ENCODE measurements at places on chromosomes 1 and 21.

DNA sequence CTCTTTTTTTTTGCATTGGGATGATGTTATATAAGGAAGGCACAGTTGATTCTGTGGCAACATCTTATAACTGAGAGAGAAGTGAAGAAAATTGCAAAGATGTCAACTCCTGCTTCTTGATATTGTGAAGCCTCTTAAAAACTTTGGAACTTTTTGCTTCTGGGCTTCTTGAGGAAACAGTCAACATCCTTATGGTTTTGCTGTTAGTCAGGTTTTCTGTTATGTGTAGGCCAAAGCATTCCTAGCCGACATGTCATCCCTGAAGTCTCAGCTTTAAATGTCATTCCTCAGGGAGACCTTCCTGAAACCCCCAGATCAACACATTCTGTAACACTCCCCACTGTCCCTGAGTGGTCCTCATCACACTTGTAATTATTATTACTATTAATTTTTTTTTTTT is 12.6 kb downstream of the FALEC start:
- DNase-seq: peak; percentile 27

DNA sequence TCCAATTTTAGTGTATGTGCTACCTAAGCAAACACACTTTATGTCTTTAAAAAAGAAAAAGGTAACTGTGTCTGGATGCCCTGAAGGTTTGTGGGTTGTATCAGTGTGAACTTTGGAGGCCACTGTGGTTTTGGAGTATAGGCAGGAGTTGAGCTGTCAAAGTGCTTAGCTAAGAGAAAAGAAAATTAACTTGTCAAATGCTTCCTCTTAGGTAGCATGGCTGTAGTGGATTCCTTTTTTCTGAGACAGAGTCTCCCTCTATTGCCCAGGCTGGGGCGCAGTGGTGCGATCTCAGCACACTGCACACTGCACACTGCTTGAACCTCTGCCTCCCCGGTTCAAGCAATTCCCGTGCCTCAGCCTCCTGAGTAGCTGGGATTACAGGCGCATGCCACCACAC is 11.2 kb upstream of the SLC41A1 start:
- DNase-seq: no peak

GRCh38 chr1:99682291-99682751 is 36.4 kb downstream of the PALMD start:
- DNase-seq: peak; percentile 87

DNA sequence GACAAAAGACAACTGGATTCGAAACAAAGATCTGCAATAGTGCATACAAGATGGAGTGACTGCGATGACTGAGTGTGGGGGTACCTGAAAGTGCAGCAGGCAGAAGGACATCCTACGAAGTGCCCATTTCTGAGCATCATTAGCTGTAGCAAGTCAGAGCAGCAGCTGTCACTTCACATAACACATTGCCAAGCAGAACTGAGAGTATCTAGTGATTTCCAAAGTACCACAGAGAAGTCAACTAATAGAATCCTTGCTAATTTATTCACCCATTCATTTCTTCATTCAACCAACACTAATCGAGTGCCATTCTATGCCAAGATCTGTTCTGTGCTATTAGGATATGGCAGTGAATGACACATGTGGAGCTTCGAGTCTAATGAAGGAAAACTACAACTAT is 31.6 kb upstream of the CAMSAP2 start:
- no peak for DNase-seq

DNA sequence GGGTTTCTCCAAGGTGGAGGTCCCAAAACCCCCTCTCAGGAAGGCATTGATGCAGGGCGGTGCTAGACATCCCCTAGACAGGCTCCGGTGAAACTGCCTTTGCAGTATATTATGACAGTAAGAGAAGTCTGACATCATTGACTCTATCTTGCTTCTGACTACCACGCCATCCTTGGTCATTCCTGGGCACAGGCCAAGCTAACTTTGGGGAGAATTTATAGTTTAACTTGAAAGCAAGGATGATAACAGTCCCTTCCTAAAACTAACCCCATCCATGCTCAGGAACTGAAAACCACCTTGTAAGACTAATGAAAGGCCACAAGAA is 30.3 kb downstream of the RSPH1 start:
- no peak for DNase-seq

- DNase-seq: peak; percentile 9
These were observed 136.4 kb downstream of the AKT3 start for GRCh38 chr1:243713470-243714186.

DNA sequence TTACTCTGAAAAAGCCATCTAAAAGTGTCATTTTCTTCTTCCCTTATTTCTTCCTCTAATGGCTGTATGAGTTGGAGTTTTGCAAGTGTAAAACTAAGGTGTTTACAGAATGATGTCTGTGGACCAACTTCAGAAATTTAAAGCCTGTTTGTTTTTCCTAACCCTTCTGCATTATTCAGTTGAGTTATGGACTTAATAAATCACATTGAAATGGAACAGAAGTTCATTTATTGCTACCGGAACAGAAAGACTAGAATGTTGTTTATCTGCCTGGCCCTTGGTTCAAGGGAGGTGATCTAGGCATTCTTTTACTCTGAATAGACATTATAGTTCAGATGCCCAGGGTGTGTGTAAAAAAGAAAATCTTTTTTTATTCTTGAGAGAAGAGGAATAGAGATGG is 24.8 kb downstream of the SYT14 start:
- DNase-seq: no peak

DNA sequence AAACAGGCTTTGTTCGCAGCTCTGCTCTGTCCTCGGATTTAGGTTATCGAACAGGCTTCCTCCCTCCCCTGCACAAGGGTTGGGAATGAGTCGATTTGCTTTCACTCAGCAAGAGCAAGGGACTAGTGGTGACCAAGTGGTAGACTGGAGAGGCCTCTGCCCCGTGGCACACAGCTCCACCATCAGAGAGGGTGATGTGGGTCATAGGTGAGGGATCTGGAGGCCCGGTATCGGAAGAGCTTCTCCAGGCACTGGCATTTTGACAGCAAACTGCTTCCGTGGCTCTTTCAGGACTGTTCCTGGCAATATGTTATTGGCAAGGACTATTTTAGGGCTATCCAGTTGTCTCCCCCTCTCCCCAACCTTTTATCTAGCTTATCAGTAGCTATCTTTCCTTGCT is 3.1 kb upstream of the ELF3 start:
- DNase-seq: no peak

GRCh38 chr1:81542196-81542595 is 258.5 kb upstream of the ADGRL2 start:
- no peak for DNase-seq

DNA sequence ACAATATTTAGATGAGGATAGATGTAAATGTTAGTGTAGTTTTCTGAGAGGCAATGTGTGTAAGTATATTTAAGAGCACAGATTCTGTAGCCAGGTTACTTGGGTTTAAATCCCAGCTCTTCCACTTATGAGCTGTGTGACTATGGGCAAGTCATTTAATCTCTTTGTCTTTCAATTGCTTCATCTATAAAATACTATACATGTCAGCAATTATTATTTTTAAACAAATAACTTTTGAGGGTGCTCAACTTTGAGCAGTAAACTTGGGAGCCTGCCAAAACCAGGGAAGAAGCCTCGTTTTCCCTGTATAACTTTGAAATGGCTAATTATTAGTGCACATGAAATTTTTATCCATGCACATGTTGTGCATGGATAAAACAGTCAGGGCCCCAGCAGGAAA is 222.8 kb downstream of the FOXD2 start:
- DNase-seq: no peak

GRCh38 chr1:36643371-36644270 is 160.9 kb upstream of the CSF3R start:
- no peak for DNase-seq

- DNase-seq: no peak
These were observed 239.7 kb downstream of the PTPRC start for GRCh38 chr1:198878566-198878965.

- DNase-seq: no peak
These were observed 5.3 kb downstream of the COL18A1 start for GRCh38 chr21:45410151-45410864.

DNA sequence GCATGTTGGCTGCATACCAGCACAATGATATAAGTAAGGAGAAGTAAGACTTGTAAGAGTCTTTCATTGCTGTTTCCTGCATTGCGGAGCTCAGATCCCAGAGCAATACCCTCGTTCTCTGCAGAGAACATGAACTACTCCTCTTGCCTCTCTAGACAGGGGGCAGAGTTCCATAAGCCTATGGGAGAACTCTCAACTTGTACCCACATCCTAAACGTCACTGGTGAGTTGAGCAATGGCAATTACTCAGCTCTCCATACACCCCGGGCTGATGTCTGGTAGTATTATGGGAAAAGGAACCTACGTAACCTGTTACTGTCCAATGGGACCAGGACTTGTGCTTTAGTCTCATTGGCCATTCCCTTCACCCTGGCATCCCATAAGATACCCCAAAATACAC is 27.3 kb upstream of the ZNF496 start:
- DNase-seq: peak; percentile 14

- DNase-seq: peak; percentile 43
These were observed 173.7 kb upstream of the CAMK1G start for GRCh38 chr1:209409780-209410179.
